HS-5 (cell line): ENCODE measurements at places on chromosomes 11 and 22.

- DNase-seq = no peak
These were observed 74.5 kb downstream of the MICAL3 start for GRCh38 chr22:17949642-17950473.

- DNase-seq = no peak
These were observed 41.6 kb downstream of the NTM start for GRCh38 chr11:131412061-131412460.

DNA sequence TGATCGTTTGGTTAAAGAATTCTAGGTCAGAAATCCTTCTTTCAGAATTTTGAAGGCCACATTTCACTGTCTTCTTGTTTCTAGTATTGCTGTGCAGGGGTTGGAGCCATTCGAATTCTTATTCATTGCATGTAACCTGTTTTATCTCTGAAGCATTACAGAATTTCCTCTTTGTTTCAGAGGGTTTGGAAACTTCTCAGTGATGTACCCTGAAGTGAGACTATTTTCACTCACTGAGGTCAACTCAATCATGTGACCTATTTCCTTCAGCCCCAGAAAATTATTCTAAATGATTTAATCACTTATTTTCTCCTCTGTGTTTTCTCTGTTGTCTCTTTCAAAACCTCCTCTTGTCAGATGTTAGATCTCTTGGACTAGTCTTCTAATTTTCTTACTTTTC lies 147.8 kb downstream of the ENTHD1 start:
- no peak for DNase-seq

GRCh38 chr22:36349726-36350125 lies 38.0 kb downstream of the MYH9 start:
- DNase-seq = no peak

DNA sequence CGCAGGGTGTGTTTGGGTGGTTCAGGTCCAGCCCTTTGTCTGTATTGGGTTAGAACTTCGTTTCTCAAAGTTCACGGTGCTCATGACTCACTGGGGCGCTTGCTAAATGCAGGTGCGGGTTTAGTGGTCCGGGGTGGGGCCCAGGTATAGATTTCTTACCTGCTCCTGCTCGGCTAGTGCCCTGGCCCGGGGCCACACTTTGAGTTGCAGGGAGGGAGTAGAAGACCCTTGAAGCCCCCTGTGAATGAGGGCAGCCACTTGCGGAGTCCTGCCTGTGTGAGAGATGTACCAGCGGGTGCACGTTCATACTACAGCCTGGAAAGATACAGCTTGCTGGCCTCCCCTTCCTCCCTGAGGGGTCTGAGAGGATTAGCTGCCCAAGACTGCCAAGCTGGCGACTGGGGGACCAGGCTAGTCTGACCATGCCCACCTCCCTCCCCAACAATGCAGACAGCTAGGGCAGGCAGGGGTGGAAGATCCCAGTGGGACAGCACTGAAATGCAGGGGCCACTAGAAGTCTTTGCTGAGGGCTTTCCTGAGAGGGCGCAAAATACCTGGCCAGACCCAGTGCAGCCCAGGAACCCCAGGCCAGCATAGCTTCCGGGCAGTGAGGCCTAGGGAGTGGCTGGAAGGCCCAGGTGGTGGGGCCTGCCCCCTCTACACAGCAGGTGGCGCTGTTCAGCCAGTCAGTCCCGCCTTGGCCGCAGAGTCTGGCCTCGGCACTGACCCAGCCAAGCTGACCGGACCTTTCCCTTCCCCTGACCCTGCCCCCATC lies 5.1 kb upstream of the MYRF start:
- DNase-seq = no peak

DNA sequence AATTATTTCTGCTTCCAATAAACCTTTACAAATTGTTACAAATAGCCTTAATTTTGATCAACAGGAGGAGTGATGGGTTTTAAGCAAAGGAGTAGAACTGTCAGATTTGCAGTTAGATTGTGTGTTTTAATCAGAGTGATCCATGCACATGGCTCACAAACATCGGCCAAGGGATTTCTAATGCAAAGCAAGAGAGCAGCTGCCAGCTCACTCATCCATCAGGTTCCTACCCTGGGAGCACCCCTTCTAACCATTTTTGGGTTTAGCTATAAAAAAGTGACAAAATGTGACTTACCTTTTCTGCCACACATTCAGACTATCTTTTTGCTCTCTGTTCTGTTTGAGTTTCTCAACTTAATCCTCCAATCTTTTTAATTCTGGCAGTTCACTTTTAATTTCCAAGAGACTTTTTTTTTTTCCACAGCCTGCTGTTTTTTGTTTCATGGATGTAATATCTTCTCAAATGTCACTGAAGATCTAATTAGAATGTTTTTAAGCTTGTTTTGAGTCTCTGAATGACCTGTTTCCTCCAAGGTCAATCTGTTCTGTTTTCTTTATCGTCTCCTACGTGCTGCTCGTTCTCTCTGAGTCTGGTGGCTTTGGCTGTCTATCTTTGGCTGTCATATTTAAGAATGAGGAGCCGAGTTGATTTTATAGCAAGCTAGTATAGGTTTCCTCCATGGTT lies 6.0 kb downstream of the IZUMO1R start:
- DNase-seq = no peak
